ENCODE measurements at places on chromosomes 16 and 17. TPM values are rescaled to one million over a fixed set of nuclear protein-coding genes. Genes with fewer than 3 reads are reported as not detected.

The METRN gene
- total RNA-seq = 14.0 TPM

The CPNE7 gene
- 3.1 TPM for total RNA-seq

GRCh38 chr17:13114601-13115031, 96.8 kb upstream of the ELAC2 start:
- H3K4me3 ChIP-seq = no peak overlapping the region
- no peaks in the 10 kb centered on the region for H3K4me1 ChIP-seq
- no peaks in the 10 kb centered on the region for H3K27me3 ChIP-seq
- H3K36me3 ChIP-seq = no peaks in the 10 kb centered on the region
- no peak for DNase-seq

DNA sequence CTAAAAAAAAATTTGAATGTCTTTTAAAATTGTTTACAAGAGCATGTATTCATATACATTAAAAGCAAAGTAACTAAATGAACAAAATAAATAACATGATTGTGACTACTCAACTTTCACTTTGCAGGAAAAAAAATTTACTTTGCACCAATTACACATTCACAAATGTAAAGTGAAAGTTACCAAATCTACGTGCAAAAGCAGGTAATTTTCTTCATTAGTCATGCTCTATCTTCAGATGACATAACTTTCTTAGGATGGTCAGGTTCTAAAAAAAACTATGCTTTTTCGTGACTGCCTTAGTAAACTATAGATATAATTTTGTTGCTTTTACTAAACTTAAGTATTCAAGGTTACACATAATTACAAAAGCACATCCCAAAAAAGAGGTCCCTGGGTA, 17.0 kb upstream of the ABCA10 start:
- H3K4me3 ChIP-seq = no peak overlapping the region
- DNase-seq = no peak
- no peak overlapping the region for H3K27ac ChIP-seq
- no peaks in the 10 kb centered on the region for H3K27me3 ChIP-seq

DNA sequence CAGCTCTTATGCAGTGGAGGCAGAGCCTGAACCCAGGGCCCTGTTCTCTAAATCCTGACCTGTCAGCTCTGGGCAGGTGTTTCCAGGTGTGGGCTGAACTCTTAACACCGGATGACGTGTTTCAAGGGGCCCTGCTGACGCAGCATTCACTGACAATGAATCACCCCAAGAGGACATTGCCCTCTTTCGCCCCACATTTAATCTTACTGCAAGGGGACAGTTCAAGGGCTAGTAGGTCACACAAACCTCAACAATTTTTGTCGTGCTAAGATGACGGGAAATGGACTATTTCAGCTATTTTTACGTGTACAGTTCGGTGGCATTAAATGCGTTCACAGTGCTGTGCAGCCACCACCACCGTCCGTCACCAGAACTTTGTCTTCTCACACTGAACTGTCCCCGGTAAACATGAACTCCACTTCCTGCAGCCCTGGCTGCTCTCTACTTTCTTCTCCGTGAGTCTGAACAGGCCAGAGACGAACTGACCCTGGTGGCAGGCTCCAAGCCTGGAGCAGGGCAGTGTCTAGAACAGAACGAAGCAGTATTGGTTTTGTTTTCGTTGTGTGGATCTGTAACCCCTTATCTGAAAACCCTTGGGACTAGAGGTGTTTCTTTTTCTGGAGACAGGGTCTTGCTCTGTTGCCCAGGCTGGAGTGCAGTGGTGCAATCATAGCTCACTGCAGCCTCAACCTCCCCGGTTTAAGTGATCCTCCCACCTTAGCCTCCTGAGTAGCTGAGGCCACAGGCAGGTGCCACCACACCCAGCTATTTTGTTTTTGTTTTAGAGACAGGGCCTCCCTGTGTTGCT, 88.4 kb upstream of the CIBAR2 start:
- H3K27ac ChIP-seq = no peak overlapping the region
- H3K27me3 ChIP-seq = no peaks in the 10 kb centered on the region
- no peak for DNase-seq
- H3K36me3 ChIP-seq = no peaks in the 10 kb centered on the region
- H3K4me3 ChIP-seq = no peak overlapping the region
- H3K4me1 ChIP-seq = no peaks in the 10 kb centered on the region

DNA sequence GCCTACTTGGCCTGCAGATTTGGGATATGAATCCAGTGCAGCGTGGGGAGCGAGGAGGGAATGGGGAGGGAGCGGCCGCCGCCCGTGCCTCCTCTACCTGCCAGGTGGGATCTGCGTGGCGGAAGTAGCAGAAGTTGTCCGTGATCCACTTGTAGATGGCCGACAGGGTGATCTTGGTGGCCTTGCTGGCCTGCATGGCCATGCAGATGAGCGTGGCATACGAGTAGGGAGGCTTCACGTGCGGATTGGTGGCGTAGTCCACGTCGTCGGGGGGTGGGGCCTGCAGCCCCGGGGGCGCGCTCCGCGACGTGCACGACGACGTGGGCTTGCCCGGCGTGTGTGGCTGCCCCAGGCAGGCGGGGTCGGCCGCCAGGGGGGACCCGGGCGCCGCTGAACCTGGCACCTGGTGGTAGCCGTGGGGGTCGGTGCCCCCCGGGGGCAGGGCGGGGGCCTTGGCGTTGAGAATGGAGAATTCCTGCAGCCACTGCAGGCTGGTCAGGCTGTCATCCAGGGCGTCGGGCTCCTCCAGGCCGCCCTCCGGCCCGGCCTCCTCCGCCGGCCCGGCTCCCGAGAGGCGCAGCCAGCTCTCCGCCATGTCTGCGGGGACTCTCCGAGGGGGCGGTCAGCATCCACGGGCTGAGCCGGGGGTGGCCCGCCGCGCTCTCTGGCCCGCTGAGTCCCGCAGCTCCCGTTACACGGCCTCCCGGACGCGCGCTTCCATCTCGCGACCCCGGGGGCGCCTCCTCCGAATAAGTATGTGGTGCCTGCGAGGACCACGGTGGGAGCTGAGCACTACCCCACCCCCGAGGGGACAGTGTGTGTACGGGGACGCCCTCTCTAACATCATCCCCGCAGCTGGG, 1.0 kb downstream of the FOXJ1 start:
- H3K27me3 ChIP-seq = peaks cover 14% of the 10 kb centered on the region
- H3K36me3 ChIP-seq = peaks cover 4% of the 10 kb centered on the region
- H3K27ac ChIP-seq = no peak overlapping the region
- H3K4me3 ChIP-seq = peak overlapping the region; percentile 39

- H3K27ac ChIP-seq = no peak overlapping the region
- no peak for DNase-seq
- H3K4me3 ChIP-seq = no peak overlapping the region
- H3K4me1 ChIP-seq = peaks cover 4% of the 10 kb centered on the region
Observed at GRCh38 chr17:74485841-74486240, 19.4 kb downstream of the CD300A start.

DNA sequence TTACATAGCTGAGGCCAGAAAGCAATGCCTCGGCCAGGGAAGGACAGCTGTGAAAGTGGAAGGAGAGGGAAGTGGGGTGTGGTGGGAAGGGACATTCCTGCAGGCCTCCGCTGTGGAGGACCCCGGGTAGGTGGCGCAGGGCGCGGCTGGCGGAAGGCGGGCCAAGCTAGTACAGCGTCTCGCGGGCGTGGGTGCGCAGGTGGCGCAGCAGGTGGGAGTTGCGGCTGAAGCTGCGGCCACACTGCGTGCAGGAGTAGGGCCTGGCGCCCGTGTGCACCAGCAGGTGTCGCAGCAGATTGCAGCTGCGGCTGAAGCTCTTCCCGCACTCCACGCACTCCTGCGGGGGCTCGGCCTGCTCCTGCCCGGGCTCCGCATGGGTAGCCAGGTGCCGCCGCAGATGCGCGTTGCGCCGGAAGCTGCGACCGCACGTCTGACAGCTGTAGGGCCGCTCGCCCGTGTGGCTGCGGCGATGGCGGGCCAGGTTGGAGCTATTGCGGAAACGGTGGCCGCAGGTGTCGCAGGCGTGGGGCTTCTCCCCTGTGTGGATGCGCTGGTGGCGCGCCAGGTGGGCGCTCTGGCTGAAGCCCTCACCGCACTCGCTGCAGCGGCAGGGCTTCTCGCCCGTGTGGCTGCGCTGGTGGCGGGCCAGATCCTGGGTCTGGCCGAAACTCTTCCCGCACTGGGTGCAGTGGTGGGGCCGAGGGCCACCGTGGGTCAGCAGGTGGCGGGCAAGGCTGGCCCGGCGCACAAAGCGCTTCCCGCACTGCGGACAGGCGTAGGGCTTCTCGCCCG, 10.0 kb downstream of the ZSCAN10 start:
- H3K27me3 ChIP-seq = no peaks in the 10 kb centered on the region
- H3K4me1 ChIP-seq = peaks cover 35% of the 10 kb centered on the region
- no peak for DNase-seq
- H3K36me3 ChIP-seq = peaks cover 2% of the 10 kb centered on the region
- no peak overlapping the region for H3K4me3 ChIP-seq

DNA sequence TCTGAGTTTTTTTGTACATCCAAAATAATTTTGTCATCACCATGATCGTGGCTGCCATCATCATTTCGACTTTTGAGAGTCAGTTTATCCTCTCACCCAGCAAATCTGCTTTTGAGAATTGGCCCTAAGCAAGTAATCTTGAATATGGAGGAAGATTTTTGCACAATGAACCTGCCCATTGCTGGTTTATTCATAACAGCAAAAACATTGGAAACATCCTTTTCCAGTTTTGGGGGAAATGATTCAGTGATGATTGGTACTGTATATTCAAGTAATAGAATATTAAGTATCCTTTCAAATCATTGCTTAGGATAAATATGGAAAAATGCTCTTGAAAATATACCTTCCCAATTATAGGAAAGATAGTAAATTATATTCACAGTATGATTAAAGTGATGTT, 53.1 kb downstream of the PRKCA start:
- peaks cover 7% of the 10 kb centered on the region for H3K36me3 ChIP-seq
- H3K27me3 ChIP-seq = no peaks in the 10 kb centered on the region
- no peak overlapping the region for H3K4me3 ChIP-seq
- H3K4me1 ChIP-seq = peaks cover 35% of the 10 kb centered on the region
- no peak overlapping the region for H3K27ac ChIP-seq
